Pancreas (tissue), 10 donors: ENCODE measurements at places on chromosomes 16 and 17. TPM values are rescaled to one million over a fixed set of nuclear protein-coding genes. Genes with fewer than 3 reads are reported as not detected.

The SSTR5 gene
- polyA plus RNA-seq = 1.2 TPM

The C17orf78 gene
- polyA plus RNA-seq = not detected

The VMO1 gene
- 0.87 TPM for polyA plus RNA-seq

The ABCC12 gene
- polyA plus RNA-seq = not detected

The KRT25 gene
- not detected for polyA plus RNA-seq

The HBM gene
- not detected for polyA plus RNA-seq

- DNase-seq = no peak
Measured at GRCh38 chr17:34920676-34921075, 40.6 kb downstream of the CCT6B start.

- peak; percentile 25 for DNase-seq
Measured at GRCh38 chr17:17789828-17790636, 46.8 kb downstream of the SREBF1 start.

- DNase-seq = peak; percentile 54
Measured at GRCh38 chr17:1490643-1491442, 1.6 kb downstream of the MYO1C start.

DNA sequence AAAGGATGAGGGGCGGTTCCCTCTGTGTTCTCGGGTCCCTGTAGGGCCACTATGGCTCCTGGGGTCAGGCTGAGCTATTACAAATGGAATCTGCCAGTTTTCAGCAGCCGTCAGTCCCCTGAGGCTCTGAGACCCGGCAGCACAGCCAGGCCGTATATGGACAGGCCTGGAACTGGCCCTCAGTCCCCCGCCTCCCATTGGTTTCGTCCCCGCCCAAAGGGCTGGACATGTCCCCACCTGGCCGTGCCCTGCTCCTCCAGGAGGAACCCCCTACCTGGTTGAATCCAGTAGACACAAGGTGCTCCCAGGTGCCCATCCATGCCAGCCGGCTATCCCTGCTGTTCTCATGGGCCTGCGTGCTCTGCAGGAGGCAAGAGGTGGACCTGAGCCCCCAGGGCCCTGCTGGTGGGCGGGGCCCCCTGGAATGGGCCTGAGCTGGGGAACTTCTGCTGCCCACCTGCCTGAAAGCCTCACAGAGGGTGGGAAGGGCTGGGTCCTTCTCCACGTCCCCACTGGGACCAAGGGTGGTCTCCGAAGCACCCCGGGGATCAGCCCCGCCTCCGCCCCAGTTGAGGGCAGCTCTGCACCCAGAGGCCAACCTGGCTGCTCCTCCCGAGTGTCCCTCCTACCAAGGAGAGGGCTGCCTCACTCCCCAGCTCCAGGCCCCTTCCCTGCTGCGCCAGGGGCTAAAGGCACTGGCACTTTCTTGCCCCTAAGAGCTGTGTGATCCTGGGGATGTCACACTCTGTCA lies 16.8 kb downstream of the VASN start:
- DNase-seq = no peak

DNA sequence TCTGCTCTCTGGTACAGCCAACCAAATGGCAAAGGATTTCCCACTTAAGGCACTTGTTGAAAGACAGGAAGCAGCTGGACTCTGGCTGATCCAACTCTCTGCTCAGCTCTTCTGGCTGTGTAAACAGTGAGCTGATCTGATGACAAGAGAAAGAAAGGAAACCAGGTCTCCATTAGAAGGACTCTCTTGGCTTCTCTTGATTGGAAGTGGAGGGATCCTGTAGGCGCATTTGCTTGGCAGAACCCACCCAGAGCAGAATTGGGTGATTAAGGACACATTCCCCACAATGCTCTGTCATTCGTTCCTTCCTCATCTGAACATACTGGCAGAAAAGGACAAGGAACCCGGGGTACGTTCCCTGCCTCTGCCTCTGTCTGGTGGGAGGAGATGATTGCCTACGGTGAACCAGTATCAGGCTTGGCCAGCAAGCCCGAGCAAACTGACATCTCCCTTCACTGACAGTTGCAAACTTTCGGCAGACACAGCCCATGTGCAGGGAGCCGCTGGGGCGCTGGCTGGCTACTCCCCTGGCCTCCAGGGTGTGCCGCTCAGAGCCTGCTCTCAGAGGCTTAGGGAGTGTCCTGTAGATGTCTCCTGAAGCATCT lies 29.1 kb downstream of the LDHD start:
- DNase-seq = no peak

DNA sequence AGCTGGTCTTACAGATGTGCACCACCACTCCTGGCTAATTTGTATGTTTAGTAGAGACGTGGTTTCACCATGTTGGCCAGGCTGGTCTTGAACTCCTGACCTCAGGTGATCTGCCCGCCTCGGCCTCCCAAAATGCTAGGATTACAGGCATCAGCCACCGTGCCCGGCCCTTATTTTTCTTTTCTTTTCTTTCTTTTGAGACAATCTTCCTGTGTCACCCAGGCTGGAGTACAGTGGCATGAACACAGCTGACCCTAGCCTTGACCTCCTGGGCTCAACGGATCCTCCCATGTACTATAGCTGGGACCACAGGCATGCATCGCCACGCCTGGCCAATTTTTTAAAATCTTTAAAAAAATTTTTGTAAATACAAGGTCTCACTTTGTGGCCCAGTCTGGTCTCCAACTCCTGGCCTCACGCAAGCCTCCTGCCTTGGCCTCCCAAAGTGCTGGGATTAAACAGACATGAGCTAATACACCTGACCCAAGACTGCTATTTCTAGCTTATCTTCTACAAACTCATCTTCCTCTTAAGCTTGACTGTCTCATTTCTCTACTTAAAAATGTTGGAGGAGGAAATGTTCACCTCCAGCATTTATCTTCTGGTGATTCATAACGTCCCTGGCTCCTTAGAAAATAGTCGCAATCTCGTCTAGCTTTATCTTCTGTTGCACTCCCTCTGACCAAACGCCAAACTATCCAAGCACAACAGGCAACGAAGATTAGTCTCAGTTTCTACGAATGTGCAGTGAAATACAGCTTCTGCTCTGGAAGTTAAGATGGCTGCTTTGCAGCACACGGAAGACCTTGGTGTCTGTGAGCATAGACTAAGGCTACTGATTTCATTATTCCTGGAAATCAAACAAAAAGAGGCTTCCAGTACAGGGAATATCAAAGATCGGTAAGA lies 8.2 kb upstream of the TMEM94 start:
- no peak for DNase-seq

DNA sequence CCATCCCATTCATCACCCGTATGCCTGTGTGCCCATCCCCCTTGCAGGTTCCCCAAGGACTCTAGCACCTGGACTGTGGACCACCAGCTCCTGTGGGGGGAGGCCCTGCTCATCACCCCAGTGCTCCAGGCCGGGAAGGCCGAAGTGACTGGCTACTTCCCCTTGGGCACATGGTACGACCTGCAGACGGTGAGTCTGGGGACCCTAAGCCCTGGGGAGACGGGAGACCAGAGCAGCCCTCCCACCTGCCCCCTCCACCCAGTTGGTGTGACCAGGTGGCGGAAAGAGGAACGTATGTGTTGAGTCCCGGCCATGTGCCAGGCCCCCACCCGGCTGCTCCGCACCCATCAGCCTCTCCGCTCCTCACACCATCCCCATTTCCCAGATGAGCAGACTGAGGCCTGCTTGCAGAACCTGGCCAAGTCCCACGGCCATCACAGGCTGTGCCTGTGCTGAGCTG lies 15.6 kb downstream of the GAA start:
- DNase-seq = no peak

- DNase-seq = peak; percentile 53
Measured at GRCh38 chr17:47696717-47697642, 3.0 kb downstream of the TBKBP1 start.

DNA sequence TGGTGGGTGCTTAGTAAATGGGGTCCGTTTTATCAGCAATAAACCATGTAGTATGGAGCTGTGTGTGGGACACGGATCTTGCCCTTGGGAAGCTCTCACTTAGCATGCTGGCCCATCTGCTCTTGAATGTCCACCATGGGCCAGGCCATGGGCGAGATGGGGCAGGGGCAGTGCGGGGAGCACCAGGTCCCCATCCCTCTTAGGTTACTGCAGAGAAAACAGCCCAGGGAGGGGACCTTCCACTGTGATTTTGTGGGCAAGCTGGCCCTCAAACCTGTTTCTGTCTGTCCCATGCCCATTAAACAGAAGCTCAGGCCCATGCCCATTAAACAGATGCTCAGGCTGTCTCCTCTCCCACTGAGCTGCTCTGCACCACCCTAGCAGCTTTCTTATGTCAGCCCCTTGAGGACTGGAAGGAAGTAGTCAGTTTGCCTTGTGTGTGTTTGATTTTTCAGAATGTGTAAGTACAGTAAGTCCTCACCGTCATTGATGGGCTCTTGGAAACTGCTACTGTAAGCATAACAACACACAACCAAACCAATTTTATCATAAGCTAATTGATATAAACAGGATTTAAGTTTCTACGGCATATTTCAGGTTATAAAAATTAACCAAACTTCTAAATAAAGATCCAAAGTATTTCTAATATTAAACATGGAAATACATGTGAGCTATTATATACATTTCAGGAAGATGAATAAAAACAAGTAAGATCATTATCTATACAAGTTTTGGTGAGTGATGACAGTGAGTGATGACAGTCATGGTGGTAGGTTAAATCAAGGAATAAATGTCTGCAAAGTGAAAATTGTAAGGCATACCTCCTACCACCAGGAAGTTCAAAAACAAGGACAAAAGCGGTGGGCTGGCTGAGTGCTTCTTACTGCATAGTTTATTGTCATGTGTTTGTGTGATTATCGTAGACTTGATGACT lies 11.5 kb downstream of the MPRIP start:
- DNase-seq = no peak

GRCh38 chr17:62965174-62965685 lies 805 bp upstream of the TANC2 start:
- DNase-seq = no peak

- DNase-seq = no peak
Measured at GRCh38 chr17:27798376-27798775, 2.0 kb downstream of the NOS2 start.

DNA sequence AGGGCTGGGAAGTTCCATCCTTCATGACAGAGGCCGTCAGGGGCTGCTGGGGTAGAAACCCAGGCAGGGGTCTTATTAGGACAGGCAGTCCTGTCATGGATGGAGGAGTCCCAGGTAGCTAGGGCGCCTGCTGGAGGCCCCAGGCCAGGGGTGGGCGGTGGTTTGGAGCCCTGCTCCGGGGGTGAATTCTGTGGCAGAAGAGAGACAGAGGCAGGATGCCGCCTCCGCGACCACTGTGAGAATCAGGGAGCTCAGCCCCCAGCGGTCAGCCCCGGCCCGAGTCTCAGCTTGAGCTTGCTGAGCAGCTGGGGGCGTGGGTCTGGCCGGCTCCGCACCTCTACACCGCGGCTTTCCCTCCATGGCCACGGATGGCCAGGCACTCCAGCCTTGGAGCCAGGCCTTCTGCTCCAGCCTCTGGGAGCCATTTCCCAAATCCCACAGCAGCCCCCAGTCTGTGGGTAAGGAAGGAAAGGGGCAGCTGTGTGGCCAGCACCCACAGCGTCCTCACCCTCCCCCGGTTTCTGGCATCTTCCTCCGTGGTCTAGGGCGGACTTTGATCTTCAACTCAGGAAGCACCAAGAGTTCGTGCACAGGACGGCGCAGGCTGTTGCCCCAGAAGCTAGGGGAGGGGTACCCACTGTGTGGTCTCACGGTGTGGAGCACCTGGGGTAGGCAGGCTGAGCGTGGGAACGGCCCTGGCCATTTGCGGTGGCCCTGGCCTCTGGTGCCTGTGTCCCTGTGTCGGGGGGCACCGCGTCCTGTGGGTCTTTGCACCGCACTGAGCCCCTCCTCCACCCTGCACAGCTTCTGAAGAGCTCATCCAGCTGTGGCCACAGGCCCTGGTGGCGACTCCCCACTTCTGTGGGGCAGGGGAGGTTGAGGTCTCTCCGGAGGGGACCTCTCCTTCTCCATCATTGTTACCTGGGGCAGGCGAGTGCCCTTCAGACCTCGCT lies 14.1 kb downstream of the CD7 start:
- DNase-seq = peak; percentile 60

DNA sequence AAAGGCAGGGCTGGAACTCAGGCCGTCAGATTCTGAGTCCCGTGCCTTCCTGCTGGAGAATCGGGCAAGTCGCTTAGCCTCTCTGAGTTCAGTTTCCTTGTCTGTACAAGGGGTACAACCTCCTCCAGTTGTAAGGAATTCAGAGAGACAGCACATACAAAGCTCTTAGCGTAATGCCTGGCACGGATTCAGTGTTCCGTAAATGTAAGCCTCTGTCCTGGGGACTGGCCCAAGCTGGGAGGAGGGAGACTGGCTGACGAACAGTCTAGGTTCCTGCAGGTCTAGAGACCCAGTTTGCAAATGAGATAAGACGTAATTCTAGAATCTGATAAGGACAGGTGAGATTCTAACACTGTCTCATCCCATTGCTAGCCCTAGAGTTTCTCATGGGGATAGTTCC lies 9.9 kb downstream of the METTL22 start:
- no peak for DNase-seq

DNA sequence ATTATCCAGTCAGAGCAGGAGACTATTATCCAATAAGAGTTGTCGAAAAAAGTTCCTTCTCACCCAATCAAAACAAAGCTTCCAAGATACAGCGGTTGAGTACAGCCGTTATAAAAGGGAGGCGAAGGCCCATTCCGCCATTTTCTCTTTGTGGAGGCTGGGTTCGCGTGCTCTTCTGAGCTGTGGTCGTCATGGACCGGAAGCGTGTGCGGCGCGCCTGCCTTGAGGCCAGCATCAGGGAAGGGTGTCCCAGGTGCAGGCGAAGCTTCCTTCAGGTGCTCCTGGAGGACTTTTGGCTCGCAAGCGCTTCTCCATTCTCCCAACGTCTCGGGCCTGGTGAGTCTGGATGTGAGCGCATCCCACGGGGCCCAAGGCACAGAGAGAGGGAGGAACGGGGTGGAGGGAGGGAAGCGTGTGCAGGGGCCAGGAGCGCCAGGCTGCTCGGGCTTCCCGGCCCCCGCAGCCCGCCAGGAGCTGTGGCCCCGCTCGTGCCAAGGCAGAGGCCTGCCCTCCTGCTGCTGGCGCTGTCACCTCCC lies 99.2 kb downstream of the GOSR1 start:
- no peak for DNase-seq

- DNase-seq = no peak
Measured at GRCh38 chr16:9818702-9819101, 363.5 kb downstream of the GRIN2A start.
